D721Med (cell line): ENCODE measurements at places on chromosomes 3 and 15.

DNA sequence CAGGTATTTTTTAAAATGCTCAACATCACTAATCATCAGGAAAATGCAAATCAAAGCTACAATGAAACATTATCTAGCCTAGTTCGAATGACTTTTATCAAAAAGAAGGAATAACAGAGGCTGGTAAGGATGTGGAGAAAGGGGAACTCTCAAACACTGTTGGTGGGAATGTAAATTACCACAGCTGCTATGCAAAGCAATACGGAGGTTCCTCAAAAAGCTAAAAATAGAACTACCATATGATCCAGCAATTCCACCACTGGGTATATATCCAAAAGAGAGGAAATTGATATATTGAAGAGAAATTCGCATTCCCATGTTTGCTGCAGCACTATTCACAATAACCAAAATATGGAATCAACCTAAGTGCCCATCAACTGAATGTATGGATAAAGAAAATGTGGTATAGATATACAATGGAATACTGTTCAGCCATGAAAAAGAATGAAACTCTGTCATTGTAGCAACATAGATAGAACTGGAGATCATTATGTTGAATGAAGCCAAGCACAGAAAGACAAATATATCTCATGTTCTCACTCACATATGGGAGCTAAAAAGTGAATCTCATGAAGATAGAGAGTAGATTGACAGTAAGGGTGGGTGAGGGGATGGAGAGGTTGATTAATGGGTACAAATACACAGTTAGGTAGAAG is 19.7 kb upstream of the CLN6 start:
- DNase-seq, result no peak

DNA sequence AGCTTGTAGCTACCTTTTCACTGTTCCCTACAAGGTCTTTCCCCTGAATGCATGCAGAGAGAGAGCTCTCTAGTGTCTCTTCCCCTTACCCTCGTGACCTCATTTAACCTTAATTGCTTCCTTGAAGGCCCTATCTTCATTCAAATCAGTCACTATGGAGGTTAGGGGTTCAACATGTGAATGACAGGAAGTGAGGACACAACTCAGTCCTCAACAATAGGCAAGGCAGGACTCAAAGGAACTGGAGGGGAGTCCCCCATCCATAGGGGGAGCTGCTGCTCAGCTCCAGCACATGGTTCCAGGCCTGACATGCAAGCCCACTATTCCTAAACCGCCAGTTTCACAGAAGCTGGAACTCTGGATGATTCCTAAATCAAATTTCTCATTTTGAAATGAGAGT is 33.8 kb upstream of the GYG1 start:
- no peak for DNase-seq

DNA sequence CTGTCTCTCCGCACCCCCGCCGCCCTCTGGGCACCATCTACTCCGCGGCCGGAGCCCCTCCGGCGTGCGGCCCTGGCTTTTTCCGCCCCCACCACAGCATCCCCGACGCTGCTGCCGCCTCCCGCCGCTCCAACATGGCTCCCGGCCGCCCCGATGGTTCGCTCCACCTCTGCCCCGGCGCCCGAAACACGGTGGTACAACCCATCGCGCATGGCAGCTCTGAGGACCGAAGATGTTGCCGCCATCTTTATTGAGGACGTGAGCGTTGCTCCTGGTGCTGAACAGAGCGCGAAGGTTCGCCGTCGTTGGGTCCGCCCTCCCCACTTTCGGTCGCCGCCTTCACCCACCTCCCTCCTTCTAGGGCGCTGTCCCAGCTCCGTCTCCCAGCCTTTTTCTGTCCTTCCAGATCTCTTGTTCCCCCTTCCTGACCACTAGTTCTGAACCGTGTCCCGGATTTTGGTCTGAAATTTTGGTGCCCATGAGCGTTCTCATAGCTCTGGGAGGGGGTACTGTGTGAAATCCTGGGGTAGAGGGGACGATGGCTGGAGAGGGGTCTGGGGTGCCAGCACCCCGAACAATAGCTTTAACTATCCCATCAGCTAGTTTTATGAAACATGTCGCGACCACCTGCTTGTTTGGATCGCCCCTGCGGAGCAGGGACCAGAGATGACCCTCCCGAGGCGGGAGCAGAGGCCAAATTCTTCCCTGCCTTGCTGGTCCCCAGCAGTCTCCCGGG is at the start of gene CELSR3:
Gene CELSR3, minus strand, starts transcription at position 134 of the 736 bp plus-strand sequence. CDS start 252 bp downstream, outside the sequence.
- no peak for DNase-seq

DNA sequence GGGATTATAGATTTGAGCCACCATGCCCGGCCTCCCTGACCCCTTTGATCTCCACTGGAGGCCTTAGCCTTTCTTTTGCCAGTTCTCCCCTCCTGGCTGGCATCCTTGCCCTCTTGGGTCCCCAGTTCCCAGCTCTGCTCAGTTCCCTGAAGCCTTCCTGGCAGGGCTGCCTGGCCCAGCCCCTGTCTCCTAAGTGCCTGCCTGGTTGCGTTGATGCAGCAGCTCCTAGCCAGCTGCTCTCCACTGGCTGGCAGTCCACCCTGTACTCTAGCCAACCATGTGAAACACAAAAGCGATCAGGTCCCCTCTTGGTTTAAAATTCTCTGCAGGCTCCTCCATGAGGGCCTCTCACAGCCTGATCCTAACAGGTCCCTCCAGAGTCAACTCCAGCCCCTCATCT is 184.7 kb downstream of the RAB11A start:
- no peak for DNase-seq

DNA sequence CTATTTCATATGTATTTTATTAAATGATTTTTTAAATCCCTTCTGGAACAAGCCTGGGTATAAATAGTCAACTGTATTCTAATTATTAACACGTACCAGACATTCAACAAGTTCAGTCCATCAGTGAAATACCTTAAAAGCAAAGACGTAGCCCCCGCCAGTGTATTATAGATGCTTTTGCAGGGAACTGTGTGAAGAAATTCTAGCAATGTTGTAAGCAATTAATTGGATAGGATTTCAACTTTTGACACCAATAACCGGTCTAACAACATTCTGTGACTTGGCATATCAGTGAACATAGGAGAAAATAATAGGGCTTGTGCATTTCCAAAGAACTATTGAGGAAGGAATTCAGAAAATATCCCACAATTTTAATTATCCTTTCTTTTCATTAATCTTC is 67.2 kb upstream of the TGFBR2 start:
- no peak for DNase-seq

- no peak for DNase-seq
Measured at GRCh38 chr15:45402955-45403877, 24.9 kb upstream of the GATM start.

GRCh38 chr15:71366926-71367325 is 251.7 kb downstream of the THSD4 start:
- DNase-seq, result no peak

- no peak for DNase-seq
Measured at GRCh38 chr15:69415381-69415780, 1.2 kb downstream of the KIF23 start.

DNA sequence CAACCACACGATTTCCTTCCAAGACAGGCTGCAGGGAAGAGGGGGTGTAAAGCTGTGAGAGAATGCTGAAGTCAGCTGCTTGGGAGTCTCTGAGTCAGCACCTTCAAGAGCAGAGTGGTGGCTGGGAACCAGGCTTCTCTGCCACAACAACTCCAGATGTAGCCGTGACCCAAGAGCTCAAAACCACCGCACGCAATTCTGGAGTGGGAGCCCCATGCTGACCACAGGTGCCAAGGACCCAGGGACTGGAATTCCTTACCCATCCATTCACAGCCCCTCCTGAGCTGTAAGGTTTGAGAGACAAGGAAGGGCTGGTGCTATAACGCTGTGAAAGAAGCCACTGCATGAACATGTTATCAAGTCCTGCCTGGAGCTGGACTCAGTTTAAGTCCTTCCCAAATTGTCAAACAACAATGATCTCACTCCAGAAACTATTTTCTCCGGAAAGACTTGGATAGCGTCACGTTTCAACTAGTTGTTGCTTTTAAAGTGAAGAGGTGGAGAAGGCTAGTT is 61.4 kb downstream of the UMPS start:
- no peak for DNase-seq

GRCh38 chr15:92304223-92304975 is 89.3 kb upstream of the ST8SIA2 start:
- no peak for DNase-seq

DNA sequence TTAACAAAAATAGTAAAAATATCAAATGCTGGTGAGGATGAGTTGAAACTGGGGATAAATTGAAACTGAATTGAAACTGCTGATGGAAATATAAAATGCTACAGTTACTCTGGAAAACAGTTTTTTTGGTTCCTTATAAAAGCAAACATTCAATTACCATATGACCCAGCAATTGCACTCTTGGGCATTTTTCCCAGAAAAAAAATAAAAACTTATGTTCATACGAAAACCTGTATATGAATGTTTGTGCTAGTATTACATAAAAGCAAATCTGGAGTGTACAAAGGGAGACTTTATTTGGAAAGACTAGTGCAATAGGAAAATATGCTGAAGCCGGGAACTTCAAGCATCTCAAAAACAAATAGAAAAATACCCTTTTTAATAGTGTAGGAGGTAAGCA is 857.9 kb upstream of the CADM2 start:
- no peak for DNase-seq

DNA sequence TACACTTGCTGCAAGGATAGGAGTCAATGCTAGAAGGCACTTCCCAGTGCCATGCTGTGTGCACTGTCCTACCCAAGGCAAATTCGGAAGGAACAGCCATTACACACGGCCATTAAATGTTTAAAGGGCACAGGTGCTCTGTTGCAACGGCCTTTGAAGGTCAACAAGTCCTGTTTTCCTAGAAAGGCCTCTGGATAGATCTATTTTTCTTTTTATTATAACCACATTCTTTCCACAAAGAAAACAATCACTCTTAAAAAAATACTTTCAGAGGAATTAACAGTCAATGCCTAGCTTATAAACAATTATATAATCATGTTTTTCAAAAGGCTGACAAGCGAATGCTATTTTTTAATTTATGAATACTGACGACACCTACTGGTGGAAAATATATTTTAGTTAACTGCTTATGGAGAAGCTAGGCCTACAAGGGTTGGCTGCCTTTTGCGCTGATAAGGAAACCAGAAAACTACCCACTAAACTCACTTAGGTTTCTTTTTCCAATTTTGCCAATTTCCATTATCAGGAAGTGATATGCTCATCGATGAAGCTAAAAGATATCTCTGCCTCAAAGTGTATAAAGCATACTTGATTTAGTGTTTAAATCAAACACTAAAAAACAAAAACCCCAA is 2.4 kb downstream of the ARHGEF3 start:
- no peak for DNase-seq

DNA sequence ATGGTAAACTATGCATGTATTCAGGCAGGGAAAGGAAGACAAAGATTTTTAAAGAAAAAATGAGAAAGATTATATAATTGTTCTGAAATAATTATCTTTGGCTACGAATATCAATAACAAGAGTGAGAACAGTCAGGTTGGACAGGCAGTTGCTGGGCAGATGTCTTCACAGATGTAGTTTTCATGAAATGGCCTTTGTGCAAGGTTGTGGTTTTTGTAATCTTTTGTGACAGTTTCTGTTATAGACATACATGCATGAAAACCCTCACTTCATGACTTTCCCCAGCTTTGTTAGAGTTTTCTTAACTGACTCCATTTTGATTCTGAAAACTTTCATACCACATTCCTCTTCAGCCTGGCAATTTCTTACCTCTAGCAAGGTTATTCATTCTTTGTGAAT is 34.9 kb upstream of the SLC25A36 start:
- DNase-seq, result no peak

GRCh38 chr15:60003243-60004008 is 685 bp upstream of the FOXB1 start:
- DNase-seq, result no peak

DNA sequence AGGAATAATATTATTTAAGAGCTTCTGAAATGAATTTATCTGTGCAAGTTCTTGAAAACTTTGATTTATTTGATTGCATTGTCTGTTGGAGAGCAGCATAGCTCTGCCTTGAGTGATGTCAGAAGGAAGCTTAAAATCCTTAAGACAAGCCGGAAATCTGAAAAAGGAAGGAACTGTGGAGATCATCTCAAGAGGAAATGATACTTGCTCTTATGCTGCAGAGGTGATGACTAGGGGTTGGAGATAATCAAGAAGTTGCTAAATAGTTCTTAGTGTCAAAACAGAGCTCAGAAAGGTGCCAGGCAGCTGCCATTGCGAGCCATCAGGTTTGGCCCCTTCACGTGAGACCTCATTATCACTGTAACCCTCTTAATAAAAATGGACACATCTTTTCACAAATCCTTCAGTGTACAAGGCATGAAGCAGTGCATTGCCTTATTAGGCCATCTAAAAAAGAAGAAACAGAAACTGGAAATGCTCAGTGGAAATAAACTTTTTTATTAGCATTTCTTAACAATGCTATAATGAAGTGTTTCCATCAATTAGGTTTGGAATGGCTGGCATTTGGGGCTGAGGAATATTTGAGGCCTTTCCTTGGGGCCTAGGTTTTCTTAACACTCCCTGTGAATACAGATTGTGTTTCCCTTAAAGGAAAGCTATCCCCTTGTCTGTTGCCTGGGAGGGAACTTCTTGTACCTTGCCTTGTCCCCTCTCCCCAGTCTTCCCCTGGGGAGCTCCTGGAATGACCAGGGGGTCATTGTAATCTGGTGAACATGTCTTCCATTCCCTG is 34.5 kb upstream of the VILL start:
- DNase-seq, result no peak

DNA sequence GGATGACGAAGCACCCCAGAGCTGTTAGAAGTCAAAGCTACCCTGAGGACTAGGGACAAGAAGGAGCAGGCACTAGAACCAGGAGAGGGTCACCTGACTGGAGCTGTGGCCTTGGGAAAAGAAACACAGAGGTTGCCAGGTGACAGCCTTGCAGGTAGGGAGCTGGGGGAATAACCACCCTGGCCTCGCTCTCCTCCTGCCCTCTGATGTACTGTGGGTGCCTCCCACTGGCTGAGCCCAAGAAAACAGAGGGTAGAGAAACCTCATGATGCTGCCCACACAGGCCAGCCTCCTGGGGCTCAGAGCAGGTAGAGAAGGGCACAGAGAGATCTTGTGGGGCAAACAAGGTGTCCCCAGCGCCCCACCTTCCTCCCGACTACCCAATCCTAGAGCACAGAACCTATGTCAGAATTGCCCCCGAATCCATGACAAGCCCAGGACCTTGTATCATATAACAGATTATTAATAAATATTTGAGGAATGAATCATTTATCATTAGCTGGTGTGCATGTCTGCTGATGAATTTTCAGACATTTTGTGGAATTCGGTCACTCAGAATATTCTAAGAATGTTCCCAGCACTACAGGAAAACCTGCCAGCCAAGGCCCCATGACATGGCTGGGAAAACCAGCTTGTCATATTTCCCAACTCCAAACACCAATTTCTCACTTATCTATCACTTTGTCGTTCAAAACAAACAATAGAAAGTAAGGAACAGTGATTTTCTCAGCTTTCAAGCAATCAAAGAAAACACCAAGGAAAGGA is 59.8 kb upstream of the MEX3B start:
- no peak for DNase-seq

GRCh38 chr3:188993181-188993580 is 178.6 kb upstream of the TPRG1 start:
- DNase-seq, result no peak
